Activated CD8-positive, alpha-beta memory T cell treated with anti-CD3 and anti-CD28 coated beads for 4 hours (primary cell): ENCODE measurements at places on chromosomes 3 and 15.

DNA sequence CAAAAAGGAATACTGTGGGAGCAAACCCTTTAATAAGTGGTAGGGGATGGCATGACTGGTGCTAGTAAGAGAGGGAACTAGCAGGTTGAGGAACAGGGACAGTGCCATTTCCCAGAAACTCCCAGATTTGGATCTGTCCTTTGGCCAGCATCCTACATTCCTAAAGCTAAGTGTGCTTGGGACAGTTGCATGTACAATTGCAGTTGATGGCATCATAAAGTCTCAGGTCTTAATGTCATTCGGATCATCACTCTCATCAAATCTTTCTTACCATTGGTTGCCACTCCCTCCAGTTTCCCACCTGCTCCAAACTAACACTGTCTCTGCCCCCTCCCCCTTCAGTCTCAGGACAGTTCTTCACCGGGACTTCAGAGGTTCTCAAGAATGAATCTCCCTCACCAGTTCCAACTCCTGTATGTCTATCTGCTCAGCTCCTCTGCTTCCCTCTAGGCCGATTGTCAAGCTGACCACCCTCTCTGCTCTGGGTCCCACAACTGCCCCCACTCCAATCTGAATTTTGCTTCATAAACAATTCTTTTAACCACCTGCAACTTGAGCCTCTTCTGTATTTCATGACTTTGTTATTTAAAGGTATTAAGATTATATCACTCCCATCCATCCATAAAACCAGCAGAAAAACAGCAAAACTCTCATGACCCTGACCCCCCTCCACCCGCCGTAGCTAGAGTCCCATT is 260.8 kb downstream of the CGGBP1 start:
- DNase-seq = no peak

- no peak for DNase-seq
These were observed 48.7 kb downstream of the KLHL6 start for GRCh38 chr3:183506674-183507320.

DNA sequence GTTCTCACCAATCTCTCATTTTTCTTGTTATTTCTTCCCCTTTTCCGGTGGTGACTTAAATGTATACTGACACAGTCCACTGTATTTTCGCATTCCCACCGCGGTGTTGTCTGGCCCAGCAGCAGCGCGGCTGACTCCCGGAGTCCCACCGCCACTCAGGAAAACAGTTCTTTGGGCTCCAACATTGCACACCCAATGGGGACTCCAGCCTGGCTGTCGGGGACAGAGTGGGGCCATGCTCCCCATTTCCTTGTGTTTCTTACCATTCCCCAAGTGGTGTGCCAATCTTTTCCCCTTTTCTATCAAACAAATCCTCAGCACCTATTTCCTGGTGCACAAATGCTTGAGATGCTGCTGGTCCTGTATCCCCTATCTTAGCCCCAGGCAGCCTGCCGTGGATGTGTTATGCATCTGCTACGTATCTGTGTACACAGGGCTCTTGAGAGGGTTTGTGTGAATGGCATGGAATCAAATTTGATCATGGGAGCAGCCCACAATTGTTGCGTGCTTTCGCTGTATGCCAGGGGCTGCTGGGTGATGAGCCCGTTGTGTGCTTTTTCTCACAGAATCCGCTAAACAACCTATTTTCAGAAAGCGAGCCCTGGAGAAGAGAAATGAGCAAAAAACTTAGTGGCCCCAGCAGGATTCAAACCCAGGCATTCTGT is 219.1 kb upstream of the RGMA start:
- DNase-seq = no peak

DNA sequence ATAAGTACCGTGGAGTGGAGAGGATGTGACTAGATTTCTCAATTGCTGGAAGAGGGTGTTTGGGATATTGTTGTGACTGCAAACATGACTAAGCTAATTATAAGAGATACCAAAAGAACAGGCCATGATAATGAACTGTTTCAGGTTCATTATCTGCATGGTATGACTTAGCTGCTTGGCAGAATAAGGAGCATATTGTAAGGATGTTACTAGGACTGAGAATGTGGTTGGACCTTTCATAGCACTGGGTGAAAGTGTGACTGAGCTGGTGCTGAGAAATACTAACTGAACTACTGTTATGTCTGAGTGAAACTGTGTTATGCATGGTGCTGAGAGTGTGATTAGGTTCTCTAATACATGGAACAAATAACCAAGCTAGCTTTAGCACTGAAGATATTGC is 11.0 kb downstream of the SCN10A start:
- DNase-seq = no peak

DNA sequence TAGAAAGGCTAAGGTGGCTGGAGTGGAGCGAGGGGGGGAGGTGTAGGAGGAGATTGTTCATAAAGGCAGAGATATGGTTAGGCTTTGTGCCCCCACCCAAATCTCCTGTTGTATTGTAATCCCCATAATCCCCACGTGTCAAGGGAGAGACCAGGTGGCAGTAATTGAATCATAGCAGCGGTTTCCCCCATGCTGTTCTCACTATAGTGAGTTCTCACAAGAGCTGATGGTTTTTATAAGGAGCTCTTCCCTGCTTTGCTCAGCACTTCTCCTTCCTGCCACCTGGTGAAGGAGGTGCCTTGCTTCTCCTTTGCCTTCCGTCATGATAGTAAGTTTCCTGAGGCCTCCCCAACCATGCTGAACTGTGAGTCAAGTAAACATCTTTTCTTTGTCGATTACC is 64.7 kb upstream of the CFAP161 start:
- DNase-seq = no peak

- no peak for DNase-seq
These were observed 55.7 kb downstream of the LMCD1 start for GRCh38 chr3:8557298-8557697.

DNA sequence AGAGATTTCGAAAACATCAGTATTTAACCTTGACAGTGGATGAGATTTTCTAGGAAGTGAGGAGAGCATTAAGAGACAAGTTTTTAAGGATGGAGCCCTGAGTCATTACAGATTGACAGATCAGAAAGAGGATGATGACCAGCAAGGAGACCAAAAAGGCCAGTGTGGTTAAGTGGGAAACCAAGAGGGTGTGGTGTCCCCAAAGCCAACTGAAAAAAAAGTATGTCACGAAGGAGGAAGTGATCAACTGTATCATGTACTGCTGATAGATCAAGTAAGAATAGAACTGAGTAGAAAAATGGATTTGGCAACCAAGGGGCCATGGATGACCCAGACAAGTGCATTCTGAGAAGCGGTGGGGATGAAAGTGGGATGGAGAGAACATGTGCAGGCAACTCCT is 491.8 kb downstream of the FHIT start:
- DNase-seq = no peak

- DNase-seq = no peak
These were observed 12.0 kb upstream of the GNB4 start for GRCh38 chr3:179463319-179463718.

DNA sequence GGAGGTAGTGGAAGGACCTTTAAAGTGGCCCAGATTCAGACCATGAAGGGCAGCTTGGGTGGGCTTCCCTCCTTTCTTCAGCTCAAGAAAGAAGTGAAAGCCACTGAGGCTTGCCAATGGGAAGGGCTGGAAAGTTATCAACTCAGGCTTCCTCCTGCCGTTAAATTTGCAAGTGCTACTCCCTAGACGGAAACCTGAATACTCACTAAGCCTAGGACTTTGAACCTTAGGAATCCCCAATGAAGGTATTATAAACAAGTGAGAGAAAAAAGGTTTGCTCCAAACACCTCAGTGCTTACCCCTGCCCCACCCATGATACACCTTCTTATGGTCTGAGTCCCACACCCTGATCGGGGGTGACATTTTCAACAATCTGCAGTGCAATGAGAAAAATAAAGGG is 396.4 kb downstream of the SHQ1 start:
- DNase-seq = no peak

DNA sequence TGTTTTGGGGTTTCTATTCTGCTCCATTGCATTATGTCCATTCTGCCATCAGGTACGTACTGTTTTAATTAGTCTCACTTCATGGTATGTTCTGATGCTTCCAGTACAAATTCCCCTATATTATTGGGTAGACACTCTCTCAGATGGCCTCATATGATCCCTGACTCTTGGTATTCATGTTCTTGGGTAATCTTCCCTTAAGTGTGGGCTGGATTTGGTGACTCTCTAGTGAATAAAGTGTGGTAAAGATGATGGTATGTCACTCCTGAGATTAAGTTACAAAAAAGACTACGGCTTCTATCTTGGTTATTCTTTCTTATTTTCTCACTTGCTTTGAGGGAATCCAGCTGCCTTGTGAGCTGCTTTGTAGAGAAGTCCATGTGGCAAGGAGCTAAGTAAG is 89.6 kb upstream of the TBC1D5 start:
- no peak for DNase-seq

GRCh38 chr15:59618406-59618805 is 6.8 kb downstream of the GCNT3 start:
- no peak for DNase-seq

DNA sequence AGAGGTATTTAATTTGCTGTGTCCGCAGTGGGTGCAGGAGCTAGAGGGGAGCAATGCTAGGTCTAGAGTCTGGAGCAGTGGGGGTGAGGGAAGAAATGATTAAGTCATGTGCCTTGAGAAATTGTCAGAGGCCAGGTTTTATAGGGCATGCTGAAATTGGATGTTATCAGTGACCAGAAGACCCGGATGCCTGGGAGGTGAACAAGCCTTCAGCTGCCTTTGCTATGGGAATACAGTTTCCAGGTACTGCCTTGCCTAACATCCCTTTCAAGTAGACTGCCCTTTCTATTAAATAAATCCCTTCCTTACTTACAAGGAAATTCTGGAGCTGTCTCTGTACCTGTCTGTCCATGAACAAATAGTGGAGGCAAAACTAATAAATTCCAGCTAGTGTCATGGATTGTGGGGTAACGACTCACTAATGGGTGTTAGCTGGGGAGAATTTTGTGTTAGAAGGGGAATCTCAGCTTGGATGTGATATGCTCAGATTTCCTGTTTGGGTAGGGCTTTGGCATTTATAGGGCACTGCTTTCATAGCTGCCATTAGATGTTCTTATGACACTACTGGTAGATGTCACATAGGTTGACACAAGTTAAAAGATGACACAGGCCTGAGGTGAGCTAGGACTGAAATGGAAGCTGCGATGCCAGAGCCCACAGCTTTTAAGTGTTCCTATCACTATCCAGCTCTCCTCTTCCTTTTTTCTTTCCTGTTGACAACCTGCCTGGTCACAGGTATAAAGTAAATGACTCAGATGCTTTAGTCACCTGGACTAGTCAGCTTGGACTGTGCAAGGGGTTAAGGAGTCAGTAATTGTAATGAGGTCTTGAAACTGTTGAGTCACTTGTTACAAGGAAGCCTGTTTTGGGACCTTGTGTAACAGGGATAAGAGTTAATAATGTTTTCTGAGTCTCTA is 21.3 kb downstream of the CHD2 start:
- DNase-seq = no peak

GRCh38 chr15:39279311-39279710 is 301.6 kb upstream of the THBS1 start:
- DNase-seq = no peak

GRCh38 chr3:119977353-119977752 is 116.9 kb downstream of the GSK3B start:
- no peak for DNase-seq

DNA sequence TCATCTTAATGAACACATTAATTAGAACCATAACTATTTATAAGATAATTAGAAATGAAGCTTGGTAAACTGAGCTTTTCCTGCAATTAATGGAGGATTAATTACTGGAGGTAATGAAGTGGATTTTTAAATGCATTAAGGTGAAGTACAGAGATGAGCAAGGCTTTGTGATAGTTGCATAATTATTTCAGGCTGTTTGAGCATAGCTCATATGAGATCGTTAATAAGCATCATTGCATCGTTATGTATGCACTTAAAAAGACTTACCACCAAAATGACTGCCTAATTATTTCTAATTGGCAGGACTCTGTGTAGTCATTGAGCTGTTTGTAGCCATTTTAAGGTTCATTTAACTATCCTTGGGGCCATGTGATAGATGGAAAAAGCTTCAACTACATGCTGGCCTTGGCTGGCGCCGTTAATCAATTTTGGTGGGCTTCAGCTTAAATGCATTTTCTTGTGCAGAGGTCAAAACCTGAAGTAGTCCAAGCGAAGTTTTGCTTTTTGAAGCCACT is 55.3 kb downstream of the RSRC1 start:
- DNase-seq = no peak

- no peak for DNase-seq
These were observed 127.4 kb downstream of the WDR76 start for GRCh38 chr15:43954181-43954621.

DNA sequence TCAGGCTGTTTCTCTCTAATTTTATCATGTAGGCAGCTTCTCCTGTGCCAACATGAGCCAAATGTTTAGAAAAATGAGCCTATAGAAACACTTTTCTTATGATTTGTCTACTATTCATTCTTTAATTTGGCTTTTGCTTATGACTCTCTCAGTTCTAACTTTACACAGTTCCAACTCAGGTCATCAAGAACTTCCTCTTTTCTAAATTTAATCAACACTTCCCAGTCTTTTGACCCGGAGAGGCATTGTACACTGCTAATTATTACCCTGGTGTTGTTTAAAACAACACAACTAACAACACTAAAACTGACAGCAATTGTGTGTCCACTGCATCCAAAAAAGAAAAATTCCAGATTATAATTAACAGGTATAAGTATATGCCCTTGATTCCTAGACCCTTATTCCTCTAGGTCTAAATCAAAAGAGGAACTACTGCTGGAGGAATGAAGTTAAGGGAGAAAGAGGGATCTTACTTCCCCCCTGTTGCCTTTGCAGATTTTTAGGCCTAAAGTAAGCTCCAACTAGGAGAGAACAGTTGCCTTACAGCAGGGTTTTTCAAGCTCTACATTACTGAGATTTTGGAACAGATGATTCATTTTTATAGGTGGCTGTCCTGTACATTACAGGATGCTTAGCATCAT is 332.2 kb upstream of the GOLIM4 start:
- no peak for DNase-seq

- no peak for DNase-seq
These were observed 21.2 kb downstream of the IL17RD start for GRCh38 chr3:57143886-57144459.

DNA sequence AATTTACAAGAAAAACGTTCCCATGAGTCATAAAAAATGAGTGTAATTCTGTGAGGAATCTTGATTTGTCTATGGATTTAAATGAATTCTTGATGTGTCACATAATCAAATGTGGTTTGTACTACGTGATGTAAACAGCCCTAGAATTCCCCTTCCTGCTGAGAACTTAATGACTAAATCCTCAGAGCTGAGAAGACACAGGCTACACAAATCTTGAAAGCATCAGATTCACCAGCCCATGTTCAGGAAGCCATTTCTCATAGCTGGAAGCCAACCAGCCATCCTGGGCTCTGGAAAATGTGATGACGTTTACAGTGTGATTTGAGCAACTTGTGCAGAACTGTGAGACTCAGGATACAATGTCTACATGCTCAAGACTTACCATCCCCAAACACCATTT is 193.7 kb upstream of the MME start:
- no peak for DNase-seq
